ENCODE measurements at places on chromosomes 7 and 10.
A peak's percentile ranks its signal among the peaks of the same experiment; 100 is the strongest.

GRCh38 chr7:69228212-69228811 lies 370.0 kb upstream of the AUTS2 start:
- no peak for DNase-seq

- DNase-seq = no peak
These were observed 31.3 kb downstream of the GNA12 start for GRCh38 chr7:2812831-2813230.

GRCh38 chr7:103632972-103633371 lies 187.0 kb upstream of the SLC26A5 start:
- no peak for DNase-seq

DNA sequence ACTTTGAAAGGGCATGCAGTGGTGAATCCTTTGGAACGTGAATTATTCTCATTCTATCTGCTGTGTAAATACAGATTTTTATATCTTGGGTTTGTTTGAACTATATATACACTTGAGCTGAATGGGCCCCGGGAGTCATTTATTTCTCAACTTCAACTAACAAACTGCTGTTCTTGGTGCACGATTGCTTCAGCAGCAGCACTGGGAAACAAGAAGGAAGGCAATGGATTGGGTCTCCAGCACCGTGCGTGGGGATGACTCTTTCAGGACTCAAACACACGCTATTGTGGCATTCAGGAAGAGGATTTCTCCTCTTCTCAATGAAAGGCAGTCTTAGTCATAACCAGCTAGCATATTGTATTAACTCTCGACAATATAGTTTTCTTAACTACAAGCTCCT lies 226.0 kb upstream of the NFE2L3 start:
- peak; percentile 98 for DNase-seq

GRCh38 chr7:117888627-117889026 lies 15.4 kb upstream of the CTTNBP2 start:
- DNase-seq = no peak

- DNase-seq = peak; percentile 44
These were observed 130.9 kb downstream of the BMPER start for GRCh38 chr7:34036051-34036920.

DNA sequence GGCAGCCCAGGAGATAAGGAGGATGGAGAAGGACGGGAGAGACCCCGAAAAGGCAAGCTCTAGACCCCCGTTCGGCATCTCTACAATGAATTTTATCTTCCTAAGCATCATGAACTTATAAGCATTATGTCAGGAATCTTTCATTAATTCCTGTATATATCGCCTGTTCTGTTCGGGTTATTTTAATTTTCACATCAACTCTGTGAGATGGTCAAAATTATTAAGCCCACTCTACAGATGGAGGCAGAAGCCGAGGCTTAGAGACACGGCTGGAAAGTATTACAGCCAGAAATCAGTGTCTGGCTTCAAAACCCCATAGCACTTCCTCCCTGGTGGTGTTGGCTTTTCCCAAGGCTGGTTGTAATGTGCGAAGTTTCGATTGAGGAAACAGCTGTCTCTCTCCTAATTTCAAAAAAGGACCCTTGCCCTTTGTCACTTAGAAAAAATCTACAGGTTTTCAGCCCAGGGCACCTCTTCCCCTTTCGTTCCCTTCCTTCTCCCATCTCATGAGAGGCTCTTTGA lies 1.5 kb upstream of the GRM8 start:
- peak; percentile 32 for DNase-seq

DNA sequence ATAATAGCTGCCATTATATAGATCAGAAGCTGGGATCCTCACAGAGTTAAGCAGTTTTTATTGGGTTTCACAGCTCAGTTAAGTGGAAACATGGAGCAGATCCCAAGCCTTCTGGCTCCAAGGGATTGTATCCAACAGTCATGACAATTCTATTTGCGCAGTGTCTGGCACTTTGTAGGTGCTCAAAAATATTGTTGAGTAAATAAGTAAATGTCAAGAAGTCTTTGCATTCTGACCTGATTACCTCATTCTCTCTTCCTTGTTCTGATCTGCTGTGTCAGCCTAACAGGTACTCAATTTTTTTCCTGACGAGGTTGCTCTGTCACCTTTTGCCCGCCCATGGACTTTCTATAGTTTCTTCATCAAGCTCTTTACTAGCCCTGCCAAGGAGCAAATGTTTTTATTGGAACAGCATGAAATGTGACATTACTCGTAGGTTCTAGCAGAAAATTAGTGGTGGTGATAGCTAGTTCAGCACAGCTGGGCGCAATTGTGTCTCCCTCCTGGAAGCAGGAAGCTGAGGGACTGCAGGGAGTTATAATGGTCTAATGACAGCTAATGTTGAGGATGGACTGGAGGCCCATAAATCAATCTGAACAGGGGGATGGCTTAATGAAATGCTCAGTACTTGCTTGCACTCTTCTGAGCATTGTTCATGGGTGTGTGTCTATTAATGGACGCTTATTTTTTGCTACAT lies 680.2 kb downstream of the CCSER2 start:
- DNase-seq = peak; percentile 67

DNA sequence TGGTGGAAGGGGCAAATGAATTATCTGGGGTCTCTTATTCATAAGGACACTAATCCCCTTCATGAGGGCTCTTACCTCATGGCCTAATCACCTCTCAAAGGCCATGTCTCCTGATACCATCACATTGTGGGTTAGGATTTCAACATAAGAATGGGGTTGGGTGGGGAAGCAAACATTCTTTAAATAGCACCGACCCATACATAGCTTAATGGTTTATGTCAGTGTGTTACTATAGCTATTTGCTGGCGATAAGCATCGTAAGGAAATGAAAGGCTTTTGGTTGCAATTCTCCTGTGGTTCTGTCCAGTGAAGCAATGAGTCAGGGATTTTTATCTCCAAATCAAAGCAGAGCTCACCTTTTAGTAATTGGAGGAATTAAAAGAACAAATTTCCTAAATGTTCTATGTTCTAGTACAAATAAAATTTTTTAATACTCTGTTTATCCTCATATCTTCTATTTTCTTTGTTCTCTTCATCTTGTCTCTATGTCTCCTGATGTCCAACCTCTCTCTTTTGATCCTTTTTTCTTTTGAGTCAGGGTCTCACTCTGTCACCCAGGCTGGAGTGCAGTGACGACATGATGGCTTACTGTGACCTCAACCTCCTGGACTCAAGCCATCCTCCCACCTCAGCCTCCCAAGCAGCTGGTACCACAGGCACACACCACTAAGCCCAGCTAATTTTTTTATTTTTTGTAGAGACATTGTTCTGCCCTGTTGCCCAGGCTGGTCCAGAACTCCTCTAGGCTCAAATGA lies 57.0 kb upstream of the GLCCI1 start:
- DNase-seq = no peak

DNA sequence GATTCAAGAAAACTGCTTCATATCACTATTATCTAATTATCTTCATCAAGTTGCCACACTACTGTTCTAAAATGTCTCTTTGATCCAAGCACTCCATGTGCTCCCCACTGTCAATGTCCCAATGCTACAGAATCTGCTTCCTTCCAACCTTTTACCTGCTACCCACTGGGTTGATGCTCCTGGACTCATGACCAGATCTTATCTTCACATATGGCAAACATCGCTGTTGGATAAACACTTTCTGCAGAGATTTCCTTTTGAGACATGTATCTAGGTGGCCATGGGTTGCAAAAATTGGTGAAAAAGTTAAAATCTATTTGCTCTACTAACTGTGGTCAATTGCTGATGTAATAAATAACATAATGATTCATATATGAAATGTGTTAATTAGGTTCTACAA lies 24.5 kb upstream of the SEMA3C start:
- DNase-seq = no peak

DNA sequence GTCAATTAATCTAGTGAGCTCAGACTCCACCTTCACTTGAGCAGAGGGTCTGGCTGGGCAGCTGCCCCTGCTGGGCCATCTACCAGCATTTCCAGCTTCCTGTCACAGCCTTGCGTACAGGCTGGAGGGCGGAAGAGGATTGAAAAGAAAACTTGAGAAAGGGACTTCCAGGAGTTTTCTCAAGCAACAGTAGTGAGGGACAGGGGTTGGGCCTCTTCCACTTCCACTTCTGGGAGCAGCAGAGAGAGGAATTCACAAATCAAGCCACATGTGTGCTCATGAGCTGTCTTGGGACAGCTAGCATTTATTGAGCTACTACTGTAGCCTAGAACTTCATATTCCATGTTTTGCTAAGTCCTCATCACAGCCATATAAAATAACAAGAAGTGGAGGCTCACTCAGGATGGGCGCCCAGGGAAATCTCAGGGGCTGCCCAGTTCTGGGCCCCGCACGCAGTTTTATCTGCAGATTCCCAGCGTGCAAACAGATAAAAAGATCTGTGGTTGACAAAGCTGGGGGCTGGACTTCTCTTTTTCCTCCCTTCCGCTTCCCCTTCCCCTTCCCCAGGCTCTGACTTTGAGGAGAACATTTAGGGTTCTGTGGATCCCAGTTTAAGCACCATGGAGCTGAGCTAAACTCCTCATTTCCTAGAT lies 135.8 kb downstream of the RGS10 start:
- no peak for DNase-seq

- no peak for DNase-seq
These were observed 6.4 kb downstream of the ZSCAN25 start for GRCh38 chr7:99623091-99623693.

DNA sequence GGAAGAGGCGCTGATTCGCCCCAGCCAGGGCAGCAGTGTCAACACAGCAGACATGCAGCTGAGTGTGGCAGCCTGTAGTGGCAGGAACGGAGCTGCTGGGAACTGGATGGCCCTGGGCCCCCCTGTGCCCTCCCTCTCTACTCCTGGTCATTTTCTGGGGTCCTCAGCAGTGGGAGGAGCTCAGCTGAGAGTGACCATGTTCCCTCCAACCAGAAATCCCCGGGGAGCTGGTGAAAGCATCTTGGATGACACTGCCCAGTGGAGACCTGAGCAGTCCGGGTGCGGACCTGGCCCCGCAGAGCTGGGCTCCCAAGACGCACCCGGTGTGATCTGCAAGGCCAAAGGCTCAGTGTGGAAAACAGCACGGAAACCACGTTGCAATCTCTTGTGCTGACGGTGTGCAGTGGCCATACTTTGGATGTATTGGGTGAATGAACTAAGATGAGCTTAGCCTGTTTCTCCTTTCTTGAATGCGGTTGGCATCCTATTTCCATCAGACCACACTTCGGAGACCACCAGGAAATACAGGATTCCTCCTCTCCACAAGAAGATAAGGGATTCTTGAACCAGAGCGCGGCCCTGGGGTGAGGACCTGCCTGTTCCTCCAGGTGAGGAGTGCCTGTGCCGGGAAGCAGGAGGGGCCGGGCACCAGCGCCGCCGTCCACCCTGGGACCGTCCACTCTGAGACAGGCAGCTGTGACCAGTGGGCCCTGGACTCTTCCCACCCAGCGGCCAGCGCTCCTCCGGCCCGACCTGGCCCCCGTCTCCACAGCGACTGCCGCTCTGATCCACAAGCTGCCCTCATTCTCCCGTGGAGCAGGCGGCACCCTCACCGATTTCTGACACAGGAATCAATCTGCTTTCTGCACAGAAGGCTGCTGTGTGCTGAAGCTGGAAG lies 93.5 kb upstream of the DIP2C start:
- peak; percentile 27 for DNase-seq

All from DMS53 (cell line).